ENCODE measurements at places on chromosomes 3 and 15. TPM values are rescaled to one million over a fixed set of nuclear protein-coding genes. Genes with fewer than 3 reads are reported as not detected.
A peak's percentile ranks its signal among the peaks of the same experiment; 100 is the strongest.

NANOGP8 gene
- 0.24 TPM for polyA plus RNA-seq

FXR1 gene
- polyA plus RNA-seq: 247 TPM

- no peak for DNase-seq
These were observed 243.1 kb downstream of the GABRG3 start for GRCh38 chr15:27214032-27214431.

DNA sequence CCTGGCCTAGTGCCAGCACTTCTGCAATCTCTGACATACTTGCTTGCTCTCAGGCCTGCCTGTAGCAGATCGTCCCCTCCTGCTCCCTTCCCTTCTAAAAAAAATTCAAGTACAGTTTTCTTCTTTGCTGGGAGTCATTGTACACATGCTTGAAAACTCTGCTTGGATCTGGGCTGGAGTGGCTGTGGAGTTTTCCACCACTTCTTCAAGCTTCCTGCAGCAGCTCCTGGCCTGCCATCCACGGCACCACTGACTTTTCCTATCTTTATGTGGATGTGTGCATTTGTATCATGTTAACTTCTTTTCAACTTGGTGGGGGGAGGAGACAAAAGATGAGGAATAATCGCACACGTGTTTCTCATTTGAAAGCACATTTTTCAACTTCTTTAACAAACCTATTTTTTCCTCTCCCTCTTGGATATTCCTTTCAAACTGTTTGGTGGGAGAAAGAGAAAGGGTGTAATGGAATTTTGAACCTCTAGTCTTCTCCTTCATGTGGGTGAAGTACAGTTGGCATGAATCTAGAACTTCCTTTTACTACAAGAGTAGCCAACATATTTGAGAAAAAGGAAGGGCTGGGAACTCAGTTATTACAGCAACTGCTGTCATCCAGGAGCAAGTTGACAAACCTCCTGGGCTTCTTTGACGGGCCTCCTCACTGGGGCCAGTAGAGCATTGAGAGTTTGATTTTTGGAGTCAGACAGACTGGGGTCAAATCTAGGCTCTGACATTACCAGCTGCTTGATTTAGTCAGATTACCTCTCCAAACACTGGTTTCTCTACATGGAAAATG, 61.2 kb upstream of the LRTM1 start:
- peak; percentile 92 for DNase-seq

- no peak for DNase-seq
These were observed 108.3 kb upstream of the FRMD4B start for GRCh38 chr3:69494185-69494584.

All from left lung (tissue), 14 donors.